Stimulated activated CD4-positive, alpha-beta T cell treated with anti-CD3 and anti-CD28 coated beads, TNF-alpha, amount 100 ng/mL, for 4 hours (primary cell): ENCODE measurements at places on chromosomes 13 and 19.

GRCh38 chr13:91329733-91330132 is 17.8 kb upstream of the MIR17HG start:
- DNase-seq: no peak

DNA sequence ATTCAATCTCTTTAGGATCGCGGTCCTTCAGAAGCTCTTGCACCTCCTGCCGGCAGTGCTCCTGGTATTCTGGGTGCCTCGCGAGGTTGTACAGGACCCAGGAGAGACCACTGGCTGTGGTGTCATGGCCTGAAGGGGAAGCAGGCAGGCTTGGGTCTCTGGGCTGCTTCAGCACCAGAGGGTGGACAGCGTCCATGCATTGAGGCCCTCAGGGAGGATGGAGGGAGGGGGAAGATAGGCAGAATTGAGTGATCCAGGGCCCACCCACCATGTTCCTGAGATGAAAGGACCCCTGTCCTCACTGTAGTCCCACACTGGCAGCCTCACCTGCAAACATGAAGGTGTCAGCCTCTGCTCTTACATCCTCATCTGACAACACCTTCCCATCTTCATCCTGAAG is 17.9 kb upstream of the OR10H5 start:
- DNase-seq: no peak

- no peak for DNase-seq
These were observed 692.6 kb downstream of the PCDH17 start for GRCh38 chr13:58324161-58324560.

DNA sequence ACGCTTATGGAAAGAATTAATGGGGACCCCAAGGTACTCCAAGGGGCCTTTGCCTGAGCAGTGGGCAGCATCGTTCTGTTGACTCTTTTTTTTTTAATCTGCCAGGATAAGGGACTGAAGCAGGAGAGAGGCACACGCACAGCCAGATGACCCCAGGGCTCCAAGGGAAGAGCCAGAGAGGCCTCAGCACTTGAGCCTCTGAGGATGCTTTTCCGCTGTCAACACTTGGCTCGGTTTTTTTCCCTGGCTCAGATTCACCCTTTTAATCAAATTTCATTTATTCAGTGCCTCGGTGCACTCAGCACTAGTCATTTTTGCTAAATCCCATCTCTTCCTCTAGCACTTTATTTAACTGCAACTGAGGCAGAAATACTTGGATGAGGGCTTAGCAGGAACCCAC is 226.3 kb downstream of the FGF9 start:
- DNase-seq: no peak
